COLO829 (cell line): ENCODE measurements at places on chromosomes 3 and 15.

- DNase-seq: peak; percentile 87
These were observed 61.3 kb upstream of the PSMD6 start for GRCh38 chr3:64084640-64085039.

- no peak for DNase-seq
These were observed 107.0 kb upstream of the NSMCE3 start for GRCh38 chr15:29376590-29376989.

DNA sequence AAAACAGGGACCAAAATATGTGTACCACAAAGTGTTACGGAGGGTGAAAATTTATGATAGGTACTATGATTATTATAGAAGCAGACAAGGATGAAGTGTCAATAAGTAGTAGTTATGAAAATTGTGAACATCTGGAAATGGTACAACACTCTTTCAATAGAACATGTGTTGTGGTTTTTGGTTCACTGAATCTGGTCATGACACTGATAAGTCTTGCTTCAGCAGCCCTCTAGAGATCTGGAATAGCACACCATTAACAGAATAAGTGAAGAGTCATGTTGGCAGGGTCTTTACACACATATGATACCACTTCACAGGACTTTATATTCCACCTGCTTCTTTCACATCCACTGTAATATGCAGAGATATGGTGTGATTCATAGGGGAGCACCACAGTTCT is 985.2 kb upstream of the SEMA6D start:
- DNase-seq: no peak

DNA sequence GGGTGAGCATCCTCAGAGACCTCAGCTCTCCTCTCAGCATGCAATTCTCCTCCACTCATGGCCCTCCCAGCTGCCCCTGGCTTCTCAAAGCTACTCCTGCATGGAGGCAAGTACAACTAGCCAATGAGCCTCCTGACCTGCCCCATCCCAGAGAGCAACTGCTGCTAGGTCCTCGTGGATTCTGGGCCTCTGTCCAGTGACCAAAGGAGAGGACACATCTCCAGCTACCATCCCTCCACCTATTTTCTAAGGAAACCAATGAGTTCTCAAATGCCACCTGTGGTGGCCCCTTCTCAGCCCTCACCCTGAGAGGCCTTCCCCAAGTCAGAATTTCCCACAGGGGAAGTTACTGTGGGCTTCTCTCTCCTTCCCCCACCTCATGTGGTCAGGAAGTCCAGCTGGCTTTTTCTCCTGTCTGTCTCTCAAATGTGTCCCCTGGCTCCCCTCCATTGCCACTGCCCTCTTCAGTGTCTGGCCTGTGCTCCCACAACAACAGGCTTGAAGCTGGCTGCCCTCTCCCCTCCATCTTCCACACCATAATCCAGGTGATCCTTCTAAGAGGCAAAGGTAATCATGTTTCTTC is 43.0 kb downstream of the LIPC start:
- no peak for DNase-seq

GRCh38 chr3:48236531-48236930 is 4.4 kb upstream of the ZNF589 start:
- DNase-seq: no peak

GRCh38 chr3:71432044-71432975 is 151.2 kb downstream of the FOXP1 start:
- no peak for DNase-seq

DNA sequence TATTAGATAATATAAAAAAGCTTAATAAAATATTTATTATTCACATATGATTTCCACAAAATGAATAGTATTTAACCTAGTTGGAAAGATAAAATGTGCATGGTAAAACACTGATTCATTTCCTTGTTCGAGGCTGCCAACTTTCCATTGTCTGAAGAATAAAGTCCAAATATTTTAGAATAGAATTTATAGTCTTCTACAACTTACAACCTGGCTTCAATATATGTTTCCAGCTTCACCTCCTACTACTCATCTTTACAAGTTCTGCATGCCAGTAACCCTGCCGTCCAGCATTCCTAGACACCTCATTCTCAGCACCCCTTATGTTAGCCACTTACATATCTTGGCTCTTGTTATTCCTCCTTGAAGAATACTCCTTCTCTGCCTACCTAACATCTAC is 244.5 kb downstream of the FGF12 start:
- DNase-seq: no peak

DNA sequence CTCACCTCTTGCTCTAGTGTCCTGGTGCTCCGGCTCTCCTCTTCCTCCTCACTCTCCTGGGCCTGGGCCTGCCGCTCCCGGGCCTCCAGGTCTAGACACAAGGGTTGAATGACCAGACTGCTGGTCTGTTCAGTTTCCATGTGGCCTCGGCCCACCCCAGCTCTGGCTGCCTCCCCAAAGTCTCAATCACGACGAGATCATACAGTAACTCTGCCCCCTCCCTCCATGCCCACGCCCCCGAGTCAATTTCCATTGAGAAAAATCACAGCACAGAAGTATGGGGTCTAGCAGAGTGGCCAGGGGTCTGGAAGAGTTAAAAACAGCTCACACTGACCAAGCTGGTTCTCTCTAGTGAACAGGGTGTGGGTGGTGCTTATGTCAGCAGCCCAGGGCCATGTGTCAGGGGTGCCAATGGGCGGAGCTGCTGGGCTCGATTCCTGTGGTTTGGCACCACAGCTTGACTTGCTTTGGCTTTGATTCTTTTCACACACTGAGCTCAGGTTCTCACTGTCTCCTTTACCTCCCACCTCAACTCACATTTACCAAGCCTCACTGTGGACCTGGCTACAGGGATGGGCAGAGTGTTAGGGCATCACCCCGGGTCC is 6.9 kb downstream of the C15orf62 start:
- DNase-seq: no peak

GRCh38 chr3:28703843-28704242 is 355.2 kb upstream of the AZI2 start:
- DNase-seq: no peak

DNA sequence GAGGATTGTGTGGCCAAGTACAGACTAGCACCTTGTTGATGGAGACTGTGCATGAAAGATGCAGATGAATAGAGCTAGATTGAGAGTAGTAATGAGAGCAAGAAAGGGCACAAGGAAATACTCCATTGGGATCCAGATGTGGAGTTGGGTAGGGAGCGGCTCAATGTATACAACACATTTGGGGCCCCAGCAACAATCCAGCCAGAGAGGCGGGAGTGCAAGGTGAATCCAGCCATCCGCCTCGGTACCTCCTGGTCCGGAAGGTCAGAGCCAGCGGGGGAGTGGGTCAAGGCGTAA is 9.0 kb downstream of the ISL2 start:
- no peak for DNase-seq

DNA sequence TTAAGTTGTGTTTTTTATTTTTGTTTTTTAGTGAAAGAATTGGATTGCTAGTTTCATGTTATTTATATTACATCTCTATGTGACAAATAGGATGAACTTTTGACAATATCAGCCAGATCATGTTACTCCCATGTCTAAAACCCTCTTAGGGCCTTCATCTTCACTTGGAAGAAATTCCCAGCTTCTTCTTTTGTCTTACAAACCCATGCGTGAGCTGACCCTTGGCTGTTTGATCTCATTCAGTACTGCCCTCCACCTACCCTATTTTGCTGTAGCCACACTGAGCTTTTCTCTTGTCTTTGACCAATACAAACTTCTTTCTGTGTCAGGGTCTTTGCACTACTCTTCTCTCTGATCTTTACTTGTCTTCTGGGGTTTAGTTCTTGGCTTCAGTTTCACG is 37.0 kb downstream of the RBM6 start:
- DNase-seq: no peak

DNA sequence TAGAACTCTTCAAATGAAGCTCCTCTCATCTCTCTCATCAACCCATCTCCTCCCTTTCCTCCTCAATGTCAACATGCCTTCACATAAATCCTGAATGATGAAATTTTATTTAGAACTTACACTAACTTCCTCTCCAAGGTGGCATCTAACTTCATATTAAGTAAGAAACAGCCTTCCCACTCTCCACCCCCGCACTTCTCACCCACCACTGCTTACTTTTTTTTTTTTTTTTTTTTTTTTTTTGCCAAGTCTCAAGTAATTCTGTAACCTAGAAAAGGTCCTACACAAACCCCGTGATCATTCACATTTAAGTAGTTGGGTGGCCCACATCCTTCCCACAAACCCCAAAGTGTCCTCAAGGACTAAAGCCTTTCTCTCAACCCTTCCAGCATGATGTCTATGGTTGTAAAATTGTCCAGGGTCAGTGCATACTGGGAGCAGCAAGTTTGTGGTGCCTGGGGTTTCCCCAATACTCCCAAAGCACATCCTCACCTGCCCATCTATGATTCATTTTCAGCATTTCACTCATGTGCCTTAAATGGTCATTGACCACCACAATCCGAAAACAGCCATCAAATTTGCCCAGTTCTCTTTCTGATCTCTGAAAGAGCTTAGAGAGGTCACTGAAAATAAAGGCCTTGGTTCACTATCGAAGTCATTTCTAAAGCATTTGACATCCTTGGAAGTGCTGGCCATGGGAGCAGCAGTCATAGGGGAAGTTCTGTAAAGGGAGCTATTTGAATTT is 47.2 kb downstream of the CD86 start:
- no peak for DNase-seq

DNA sequence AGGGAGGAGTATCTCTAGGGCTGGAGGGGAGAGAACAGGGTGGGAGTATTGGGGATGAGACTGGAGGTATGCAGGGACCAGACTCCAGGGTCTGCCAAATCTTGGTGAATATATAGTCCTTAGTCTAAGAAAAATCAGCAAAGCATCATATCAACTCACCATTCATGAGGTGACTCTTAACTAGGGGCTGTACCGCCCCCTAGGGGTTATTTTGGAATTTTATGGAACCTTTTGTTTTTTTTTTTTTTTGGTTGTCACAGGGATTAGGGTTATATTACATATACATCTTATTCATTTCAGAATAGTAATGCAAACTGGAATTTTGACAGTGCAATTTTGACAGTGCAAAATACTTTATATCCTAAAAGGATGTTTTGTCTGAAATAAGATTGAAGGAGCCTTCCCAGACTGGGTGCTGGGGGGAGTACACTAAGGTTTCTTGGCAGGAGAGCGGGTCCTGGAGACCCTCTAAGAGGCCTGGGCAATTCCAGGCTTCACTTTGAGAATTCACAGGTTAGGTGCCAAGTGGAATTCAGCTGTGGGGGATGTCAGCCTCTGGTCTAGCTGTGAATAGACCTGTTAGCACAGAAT is 7.5 kb downstream of the CMTM7 start:
- peak; percentile 64 for DNase-seq

DNA sequence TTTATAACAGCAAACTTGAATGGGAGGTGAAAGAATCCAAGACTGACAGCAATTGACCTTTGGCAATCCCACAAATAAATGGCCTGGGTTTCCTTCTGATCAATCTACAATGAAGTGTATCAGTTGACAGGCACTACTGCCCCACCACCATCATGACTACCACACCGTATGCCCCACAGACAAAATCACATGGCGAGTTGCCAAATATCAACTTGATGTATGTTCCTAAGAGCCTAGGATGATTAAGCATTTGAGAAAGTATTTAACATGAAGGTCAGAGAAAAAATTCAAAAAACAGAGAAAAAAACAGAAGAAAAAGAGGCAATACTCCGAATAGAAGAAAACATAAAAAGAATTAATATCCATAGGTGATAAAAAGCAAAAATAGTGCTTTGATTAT is 215.9 kb upstream of the STAC start:
- no peak for DNase-seq

DNA sequence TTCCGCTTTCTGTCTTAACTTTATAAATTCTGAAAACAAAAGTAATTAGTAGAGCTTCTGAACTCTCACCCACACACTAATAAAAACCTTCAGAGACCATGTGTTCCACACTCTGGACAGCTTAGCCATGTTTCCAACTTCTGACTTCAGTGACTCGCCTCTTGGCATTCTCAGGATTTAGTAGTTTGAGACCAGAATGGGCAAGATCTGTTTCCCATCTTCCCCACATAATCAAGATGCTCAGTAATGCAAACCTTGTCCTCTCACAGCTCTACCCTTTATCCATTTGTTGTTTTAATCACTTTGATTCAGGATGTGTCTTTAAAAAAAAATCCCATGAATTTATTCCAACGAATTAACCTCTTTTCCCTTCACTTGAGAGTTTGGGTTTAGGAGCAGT is 166.6 kb upstream of the SLC24A5 start:
- DNase-seq: no peak

GRCh38 chr3:101049532-101049931 is 56.3 kb upstream of the ABI3BP start:
- no peak for DNase-seq

DNA sequence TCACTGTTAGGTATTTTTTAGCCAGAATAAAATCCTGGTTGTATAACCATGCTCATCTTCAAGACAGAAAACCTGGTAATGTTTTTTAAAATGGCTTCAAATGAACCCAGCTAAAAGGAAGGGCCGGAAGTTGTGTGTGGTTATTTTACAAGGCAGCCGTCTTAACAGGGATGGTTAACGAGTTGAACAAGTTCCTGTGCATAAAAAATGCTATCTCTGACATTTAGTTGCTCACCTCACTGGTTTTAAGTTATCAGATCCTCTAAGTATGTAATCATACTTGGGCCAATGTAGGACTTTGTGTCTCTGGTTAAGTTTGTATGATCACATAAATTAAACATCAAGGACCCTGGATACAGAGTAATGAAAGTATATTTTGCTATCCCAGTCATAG is 2.1 kb downstream of the ATP11B start:
- DNase-seq: peak; percentile 38

- DNase-seq: no peak
These were observed 13.8 kb downstream of the FSD2 start for GRCh38 chr15:82792068-82792467.

GRCh38 chr3:18370672-18371071 is 54.5 kb downstream of the SATB1 start:
- no peak for DNase-seq

DNA sequence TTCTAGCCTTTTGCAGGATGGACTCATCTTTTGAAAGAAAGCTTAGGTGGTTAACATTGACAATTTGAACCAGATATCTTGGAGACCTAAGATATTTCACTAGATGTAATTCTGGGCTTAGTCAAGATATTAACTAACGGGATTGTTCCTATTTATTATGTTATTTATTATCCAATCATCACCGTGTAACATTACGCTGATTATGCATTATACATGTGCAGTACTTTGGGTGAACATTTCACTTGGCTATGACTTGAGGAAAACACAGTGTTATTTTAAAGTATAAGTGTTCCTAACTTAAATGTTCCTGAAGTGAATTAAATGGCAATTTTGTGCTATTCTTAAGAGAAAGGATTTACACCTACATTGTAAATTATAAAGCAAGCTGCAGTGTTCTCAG is 574.5 kb upstream of the KCNMB2 start:
- DNase-seq: no peak

DNA sequence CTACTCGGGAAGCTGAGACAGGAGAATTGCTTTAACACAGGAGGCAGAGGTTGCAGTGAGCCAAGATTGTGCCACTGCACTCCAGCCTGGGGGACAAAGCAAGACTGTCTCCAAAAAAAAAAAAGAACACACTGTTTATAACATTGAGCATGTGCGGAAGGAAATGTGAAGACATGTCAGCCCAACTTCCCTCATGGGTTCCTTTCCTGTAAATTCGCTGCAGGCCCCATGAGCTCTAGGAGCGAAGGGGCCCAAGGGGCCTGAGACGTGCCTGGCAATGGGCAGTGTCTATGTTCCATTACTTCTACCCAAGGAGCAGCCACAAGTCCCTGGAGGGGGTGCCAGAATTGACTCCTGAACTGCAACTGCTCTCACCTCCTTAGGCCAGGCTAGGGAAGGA is 3.2 kb downstream of the PFKFB4 start:
- no peak for DNase-seq
